Fibroblast of skin of scalp (primary cell): ENCODE measurements at places on chromosomes 1 and 21.

GRCh38 chr1:8578132-8578877 is 239.1 kb downstream of the RERE start:
- no peak for DNase-seq

DNA sequence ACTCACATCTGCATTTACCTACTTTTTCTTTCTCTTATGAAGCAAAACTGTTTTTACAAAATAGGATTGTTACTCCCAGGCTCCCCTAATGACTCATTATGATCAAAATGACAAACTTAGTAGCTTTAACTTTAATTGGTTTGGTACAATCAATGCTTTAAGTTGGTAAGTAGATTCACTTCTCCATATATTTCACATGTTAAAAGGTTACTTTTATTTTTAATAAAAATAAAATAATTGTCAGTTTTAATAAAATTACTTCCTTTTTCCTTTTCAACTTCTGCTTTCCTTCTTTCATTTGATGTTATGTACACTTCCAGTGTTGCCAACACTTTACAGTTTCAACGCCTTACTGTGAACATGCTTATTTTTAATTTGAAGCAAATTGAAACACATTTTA is 477.6 kb downstream of the SETD4 start:
- no peak for DNase-seq

DNA sequence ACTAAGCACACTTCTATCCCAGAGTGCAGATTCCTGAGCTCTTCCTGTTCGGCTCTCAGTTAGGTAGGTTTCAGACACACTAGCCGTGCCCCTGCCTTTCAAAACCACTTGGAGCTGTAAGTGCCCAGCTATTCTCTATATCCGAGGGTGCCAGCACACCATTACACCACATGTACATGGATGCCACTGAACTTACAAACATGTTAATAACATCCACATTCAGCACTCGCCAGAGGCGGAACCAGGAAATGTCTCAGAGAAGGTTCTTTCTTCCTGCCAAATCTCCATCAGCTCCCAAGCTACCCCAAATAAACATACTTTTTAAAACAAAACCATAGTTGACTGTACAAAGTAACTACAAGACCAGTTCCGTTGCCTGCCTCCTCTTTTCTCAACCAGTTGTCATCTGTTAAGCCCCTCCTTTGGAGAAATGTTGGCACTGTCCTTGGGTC is 78.4 kb upstream of the CTTNBP2NL start:
- DNase-seq, result no peak

DNA sequence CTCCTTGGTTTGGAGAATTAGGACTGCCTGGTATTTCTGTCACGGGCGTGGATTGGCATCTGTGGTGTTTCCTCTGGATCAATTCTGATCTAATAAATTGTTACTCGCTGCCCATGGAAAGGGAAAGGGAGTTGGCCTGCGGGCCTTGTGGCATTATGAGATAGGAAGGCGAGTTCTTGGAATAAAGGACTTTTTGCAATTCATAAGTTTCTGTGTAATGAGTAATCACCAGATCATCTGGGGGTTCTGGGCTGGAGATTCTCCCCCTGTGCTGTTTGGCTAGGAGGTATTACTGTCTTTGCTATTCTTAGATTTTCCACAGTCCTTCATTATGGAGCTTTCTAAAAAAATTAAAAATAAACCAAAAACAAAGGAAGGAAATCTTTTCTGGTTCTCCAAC is 315.9 kb downstream of the CAMTA1 start:
- DNase-seq, result peak; percentile 47

DNA sequence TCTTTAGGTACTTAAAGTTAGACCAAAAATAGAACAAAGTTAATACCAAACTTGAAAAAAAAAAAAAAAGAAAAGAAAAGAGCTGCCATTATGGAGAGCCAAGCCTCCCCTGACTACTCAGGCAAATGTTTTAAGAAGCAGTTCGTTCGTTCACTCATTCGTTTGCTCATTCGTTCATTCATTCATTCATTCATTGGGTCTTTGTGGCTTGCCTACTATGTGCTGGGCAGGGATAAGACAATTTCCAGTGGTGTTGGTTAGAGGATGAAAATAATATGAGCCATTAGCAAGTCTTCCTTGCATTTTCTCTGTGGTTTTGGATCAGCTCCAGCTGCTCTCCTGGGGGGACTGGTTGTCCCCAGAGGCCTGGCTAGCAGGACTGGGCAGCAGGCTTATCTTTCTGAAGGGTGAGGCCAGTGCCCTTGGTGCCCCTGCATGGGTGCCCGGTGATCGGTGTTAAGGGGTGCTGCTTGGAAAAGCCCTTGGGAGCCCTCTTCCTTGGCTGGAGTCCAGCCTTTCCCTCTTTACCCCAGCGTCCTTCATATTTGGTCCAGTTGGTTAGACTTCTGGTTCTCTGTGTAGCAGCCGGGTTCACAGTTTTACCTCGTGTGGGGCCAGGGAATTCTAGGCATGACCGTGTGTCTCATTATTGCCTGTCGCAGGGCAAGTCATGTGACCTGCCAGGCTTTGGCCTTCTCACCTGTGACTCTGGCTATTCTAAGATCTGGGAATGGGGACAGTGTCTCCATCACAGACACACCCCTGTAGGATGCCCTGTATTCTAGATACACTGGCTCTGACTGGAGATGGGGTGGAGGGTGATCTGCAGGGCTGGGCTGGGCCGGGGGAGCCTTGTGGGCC is 32.8 kb downstream of the LHX4 start:
- peak; percentile 44 for DNase-seq

DNA sequence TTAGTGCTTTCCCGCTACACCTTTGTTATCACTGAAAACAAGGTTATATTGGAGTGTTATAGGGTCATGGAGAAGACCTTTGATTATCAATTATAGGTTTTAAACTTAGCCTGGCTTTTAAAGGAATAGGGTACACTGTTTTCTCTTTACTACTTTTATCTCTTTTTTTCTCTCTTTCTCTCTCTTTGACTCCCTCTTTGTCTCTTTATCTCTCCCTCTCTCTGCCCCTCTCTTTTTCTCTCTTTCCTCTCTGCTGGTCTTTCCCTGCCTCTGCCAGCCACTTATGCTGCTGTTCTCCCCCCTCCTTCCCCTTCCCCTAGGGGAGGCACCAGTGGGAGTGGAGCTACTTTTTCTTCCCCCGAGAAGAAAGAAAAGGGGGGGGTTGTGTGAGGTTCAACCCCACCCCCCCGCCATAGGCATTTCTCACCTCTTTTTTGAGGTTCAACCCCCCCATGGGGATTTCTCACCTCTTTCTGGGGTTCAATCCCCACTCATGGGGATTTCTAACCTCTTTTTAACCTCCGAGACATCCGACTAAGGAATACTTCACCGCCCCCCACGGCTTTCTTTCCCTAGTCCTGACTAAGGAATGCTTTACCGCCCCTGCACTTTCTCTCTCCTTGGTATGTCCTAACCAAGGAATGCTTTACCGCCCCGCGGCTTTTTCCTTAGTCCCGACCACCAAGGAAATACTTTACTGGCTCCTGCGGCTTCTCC is 17.2 kb upstream of the ZBTB8B start:
- peak; percentile 90 for DNase-seq

GRCh38 chr1:111565968-111566367 is 53.6 kb upstream of the RAP1A start:
- no peak for DNase-seq

- DNase-seq, result no peak
Measured at GRCh38 chr1:47761201-47761930, 235.8 kb downstream of the TRABD2B start.

GRCh38 chr1:116732726-116733125 is 21.5 kb upstream of the CD2 start:
- DNase-seq, result no peak

DNA sequence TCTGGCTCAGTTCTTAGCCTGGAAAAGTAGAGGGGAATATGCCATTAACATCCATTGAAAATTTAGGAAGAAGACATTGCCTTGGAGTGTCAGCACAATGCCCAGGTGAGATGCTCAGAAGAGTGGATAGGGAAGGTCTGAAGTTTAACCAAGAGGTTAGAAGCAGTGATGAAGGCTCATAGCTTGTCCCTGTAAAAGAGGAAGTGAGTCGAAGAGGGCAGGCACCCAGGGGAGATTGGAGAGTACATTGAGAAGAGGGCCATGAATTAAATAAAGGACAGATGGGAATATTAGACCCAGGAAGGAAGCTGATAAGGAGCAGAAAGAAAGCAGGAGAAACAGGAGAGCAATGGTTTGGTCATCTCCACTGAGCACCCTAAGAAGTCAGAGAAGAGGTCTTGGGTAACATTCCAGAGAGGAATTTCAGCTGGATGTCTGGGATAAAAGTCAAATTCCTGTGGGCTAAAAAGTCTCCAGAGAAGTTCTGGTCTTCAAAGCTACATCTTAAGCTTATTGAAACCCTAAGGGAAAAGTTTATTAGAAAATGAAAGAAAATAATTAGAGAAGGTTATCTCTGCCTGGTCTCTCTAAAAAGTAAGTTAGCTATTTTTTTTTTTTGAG is 17.3 kb downstream of the C8B start:
- peak; percentile 75 for DNase-seq

- DNase-seq, result peak; percentile 35
Measured at GRCh38 chr1:114111731-114112641, 41.7 kb downstream of the SYT6 start.

DNA sequence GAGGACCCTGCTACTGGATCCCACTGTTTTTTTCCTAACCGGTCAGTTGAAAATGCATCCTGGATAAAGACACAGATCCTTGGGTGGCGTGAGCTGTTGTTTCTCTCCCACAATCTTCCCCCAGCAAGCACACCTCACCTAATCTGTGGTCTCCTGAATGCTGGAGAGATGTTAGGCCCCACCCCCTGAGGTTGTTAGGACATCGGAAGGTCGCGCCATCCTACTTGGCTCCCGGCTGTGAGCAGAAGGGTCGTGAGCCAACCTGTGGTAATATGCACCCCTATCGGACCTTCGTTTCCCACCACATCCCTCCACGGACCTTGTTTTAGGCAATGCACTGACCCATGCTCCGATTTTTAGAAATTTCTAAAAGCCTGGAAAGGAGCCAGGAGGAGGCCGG is 89.9 kb upstream of the IPO9 start:
- peak; percentile 35 for DNase-seq

DNA sequence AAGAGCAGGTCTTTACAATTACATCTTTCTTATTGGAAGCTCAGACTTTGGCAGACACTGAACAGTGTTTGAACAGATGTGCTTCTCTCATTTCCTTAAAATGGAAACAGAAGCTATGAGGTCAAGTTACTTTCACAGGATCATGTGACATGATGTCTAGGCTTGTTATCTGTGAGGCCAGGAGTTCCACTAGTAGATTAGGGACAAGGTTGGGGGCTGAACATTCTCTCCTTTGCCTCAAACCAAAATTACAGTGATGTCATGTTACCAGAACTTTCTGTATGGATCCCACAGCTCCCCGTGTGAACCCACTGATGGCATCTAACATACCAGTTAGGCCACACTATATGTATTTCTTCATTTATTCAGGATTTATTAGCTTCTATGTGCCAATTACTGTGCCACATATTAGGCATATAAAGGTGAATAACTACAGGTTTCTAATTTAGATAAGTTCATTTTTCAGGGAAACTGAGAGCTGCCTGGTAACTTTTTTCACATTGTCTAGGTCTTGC is 6.0 kb downstream of the DYNLT5 start:
- DNase-seq, result no peak

DNA sequence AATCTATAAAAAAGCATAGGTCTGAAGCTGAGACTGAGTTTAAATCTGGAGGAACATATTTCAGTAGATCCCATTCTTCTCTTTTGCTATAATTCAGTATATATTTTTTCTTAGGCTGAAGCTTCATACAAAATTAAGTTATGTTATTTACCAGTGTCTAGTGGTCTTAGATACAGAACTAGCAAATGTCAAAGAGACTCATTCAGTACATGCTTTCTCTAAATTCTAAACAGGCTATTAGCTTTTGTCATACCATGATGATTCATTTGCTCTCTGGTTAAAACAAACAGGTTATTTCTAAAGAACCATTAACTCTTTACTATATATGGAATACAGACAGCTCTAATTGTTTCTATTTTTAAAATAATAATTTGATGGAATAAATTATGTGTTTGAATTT is 1170.2 kb upstream of the PRMT6 start:
- no peak for DNase-seq

DNA sequence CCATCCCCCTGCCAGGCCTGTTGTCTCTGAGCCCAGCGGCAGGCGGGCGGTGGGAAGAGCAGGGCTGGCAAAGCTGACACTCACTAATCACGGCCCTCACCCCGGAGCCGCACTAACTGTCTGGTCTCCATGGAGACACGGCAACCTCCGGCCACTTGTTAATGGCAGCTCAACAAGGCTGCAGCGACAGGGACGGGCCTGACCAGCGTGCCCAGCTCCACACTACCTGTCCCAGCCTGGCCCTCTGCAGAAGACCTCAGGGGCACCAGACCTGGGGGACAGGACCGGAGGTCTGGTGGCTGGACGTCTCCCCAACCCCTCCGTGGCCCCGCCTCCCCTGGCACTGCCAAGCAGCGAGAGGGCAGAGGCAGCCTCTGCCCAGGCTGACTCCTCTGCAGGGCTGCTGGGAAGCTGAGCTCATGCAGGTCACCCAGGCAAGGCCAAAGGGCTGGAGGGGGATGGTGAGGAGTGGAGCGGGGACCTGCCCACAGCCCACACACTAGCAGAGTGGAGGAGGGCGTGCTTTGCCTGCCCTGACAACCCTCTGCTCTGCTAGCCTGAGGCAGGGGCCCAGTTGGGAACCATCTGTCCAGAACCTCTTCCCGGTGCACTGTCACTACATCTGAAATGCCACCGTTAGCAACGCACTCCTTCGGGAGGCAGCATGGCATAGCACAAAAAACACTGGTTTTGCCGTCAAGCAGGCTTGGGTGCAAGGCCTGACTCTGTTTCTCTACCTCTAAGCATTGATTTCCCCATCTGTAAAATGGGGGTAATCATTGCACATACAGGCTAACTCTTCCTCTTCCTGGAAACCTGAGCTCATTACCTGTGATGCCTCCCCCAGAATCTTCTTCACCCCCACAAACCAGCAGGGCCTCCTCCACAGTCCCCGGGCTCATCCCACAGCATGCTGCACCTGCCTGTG is 29.6 kb upstream of the WASF2 start:
- DNase-seq, result no peak

- no peak for DNase-seq
Measured at GRCh38 chr1:245772325-245772724, 617.5 kb downstream of the KIF26B start.

GRCh38 chr1:166350490-166350889 is 183.7 kb upstream of the FAM78B start:
- DNase-seq, result no peak

DNA sequence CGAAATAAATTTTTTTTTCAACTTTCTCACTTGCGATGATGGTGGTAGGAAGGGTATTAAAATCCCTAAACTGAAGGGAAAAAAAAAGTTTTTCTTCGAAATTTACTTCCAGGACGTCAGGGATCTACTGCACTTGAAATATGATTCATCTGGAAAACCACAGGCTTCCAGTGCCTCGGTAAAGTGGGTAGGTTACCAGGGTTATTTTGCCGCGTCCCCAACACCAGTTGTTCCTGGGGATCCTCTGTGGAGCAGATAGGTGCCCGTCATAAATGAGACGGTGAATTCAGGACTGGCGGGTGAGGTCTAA is 773 bp downstream of the RABIF start:
- DNase-seq, result peak; percentile 26

GRCh38 chr1:95916616-95917015 is 682.6 kb downstream of the RWDD3 start:
- DNase-seq, result peak; percentile 26

GRCh38 chr1:103459346-103459745 is 66.2 kb upstream of the RNPC3 start:
- DNase-seq, result peak; percentile 18
